NCI-H774 (cell line): ENCODE measurements at places on chromosomes 1 and 21.

DNA sequence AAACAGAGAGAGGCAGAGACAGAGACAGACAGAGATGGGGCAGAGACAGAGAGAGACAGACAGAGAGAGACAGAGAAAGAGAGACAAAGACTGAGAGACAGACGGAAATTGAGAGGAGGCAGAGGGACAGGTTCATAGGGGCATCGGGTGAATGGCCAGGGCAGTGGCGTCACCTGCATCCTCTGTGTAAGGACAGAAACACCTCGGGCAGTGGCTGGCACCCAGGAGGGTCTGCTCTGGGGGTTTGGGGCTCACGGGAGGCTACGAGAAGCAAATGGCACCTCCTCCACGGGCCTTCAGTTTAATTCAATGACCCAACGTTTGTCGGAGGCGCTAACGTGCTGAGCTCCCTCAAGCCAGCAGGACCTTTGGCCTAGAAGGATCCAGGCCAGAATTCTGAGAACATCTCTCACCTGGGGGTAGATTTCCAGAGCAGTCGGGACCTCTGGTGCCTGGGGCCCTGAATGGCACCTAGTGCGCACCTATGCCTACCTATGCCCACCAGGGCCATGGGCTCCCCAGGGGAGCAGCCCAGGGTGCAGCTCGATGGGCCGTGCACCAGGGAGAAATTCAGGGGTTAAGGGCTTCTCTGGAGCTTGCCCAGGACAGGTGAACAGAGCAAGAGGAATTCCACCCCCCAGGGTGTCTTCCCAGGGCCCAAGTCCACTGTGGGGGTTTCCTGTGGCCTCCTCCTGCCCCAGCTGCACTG is 20.6 kb upstream of the PTTG1IP start:
- no peak for DNase-seq

GRCh38 chr1:89671775-89672488 is 39.0 kb downstream of the LRRC8C start:
- DNase-seq: no peak

DNA sequence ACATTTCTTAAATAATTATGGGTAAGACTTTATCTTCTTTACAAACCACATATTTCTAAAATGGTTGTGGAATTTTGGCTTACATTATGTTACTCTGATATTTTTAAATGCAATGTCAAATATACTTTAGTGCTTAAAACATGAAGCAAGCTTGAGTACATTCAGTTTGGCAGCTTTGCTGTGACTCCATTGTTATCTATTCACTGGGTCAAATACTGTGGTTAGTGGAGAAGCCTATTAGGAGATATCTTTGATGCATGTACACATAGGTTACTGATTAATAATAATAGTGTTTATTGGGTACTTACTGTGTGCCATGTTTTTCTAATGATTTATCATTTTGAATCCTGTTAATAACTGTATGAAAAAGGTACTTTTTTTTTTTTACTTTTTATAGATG is 520.4 kb upstream of the B3GALT2 start:
- no peak for DNase-seq

GRCh38 chr1:186511761-186512637 is 51.1 kb upstream of the PDC start:
- no peak for DNase-seq

- no peak for DNase-seq
These were observed 27.0 kb downstream of the STYXL2 start for GRCh38 chr1:167120899-167121298.

- no peak for DNase-seq
These were observed 324.2 kb downstream of the SEC16B start for GRCh38 chr1:177645491-177646190.

DNA sequence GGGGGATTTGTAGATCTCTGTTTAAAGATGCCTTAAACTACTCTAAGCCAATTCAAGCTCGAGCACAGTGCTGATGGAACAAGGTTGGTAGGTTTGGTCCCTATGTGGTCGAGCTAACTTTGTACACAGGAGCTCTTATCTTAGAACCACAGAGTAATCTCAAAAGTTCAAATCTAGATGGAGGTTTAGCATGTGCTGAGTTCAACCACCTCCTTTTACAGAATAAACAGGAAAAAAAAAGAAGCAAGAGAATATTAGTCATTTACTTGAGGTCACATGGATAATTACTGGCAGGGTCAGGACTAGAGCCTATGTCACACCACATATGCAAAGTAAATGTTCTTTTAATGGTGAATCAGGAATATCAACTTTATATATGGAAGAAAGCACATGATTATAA is 86.2 kb downstream of the DTL start:
- DNase-seq: no peak

- DNase-seq: no peak
These were observed 121.8 kb upstream of the TNFSF4 start for GRCh38 chr1:173328961-173329360.

DNA sequence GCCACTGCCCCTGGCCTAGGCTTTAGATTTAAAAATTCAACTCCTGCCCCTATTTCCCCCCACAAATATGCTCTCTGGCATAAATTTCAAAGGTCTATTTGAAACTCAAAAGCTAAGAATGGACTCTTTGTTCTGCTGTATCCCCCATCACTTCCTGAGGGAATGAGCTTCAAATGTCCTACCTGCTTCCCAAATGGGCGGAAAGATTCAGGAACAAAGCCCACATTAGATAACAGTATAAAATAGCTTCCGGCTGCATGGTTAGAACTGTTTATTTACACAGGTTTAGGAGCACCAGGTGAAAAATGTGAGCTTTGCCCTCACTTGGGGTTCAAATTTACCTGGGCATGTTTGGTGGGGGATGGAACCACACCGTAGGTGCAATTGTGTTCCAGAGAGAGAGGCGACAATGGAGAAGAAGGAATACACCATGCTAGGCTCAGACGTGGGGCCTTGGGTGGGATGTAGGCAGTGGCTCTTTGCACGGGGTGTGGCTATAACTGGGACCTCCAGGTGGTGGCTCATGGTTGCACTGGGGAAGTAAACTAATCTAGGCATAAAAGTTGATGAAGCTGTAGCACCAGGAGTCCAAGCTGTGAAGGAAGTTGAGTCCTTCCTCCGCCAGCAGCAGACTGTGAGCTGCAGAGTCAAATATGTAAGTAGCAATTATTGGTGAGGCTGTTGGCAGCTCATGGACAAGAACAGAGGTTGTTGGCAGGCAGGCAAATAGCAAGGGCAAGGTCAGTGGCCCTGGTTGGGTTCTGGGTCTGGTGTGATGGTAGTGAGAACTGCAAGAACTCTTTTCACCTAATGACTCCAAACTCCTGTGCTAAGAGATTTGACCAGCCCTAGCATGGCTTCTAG is 41.5 kb upstream of the SRSF10 start:
- no peak for DNase-seq

DNA sequence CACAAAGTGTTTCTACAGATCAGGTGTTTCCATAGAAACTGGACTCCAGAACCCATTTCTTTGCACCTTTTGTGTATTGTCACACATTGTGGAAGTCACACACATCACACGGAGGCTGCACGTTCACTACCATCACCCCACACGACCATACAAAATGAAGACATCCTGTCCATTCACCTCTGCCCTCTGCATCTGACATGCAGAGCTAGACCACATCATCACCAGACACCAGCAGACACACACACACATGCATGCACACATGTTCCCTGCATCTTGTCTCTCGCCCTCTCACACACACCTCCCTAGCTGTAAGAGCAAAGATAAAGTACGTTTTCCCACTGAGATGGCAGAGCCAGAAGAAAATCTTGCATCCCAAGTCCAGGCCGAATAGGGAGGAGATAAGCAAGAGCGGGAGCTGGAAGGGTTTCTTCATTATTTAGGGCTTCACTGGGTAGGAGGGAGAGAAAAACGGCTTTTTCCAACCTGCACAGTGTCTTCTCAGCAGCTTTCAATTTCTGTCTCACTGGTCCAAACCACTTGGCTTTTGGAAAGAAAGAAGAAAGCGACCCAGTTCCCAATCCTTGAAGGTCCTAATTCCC is 709 bp downstream of the PRELP start:
- no peak for DNase-seq
